ENCODE measurements at places on chromosomes 11 and 22.

GRCh38 chr11:76307396-76307795, 73.5 kb downstream of the THAP12 start:
- DNase-seq = no peak

GRCh38 chr11:7667460-7667859, 5.8 kb downstream of the CYB5R2 start:
- DNase-seq = no peak

DNA sequence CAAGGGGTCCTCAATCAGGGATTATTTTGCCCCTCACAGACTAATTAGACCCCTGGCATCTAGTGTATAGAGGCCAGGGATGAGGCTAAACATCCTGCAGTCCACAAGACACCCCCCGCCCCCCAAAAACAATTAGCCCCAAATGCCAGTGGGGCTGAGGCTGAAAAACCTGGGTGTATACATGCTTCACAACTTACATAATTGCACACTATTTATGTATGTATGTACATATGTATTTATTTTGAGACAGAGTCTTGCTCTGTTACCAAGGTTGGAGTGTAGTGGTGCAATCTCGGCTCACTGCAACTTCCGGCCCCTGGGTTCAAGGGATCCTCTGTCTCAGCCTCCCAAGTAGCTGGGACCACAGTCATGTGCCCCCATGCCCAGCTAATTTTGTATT, 28.8 kb upstream of the SHANK2 start:
- DNase-seq = no peak

DNA sequence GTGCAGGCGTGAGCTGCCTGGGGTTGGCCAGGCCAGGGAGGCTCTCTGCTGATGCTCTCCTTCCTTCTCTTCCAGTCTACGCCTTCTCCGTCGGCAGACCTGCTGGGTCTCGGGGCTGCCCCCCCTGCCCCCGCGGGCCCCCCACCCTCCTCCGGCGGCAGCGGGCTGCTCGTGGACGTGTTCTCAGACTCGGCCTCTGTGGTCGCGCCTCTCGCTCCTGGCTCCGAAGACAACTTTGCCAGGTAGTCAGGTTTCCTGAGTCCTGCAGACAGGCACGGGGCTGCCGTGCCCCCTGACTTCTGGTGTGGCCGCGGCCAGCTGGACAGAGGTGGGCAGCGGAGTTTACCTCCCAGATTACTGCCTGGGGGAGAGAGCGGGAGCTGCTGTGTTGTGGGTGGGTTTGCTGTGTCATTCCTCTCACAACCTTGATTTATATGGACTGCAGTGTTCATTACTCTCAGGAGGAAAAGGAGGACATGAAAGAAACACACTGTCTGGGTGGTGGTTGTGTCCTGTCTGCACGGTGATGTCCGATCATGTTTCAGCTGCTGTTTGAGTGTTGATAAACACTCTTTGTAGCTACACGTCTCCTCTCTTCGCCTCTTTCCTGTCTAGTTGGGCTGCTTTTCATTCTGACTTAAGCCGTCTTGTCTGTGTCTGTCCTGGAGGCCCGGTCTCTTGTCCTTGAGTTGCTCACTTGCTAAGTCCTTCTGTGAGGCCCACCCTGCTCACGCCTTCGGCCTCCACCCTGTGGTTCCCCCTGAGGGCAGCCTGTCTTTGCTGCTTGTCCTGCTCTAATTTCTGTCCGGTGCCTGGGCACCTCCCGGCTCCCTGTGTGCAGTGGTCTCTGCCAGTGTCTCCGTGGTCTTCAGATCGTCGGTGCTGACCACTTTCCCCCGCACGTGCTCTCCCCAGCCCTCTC, 35.9 kb downstream of the MUC6 start:
- DNase-seq = no peak

- no peak for DNase-seq
Measured at GRCh38 chr11:111466615-111467014, 45.6 kb downstream of the BTG4 start.

GRCh38 chr22:50032109-50032871, 19.7 kb upstream of the IL17REL start:
- no peak for DNase-seq

- DNase-seq = no peak
Measured at GRCh38 chr11:931385-931784, 5.7 kb downstream of the AP2A2 start.

GRCh38 chr11:72983560-72983959, 158.6 kb downstream of the FCHSD2 start:
- DNase-seq = no peak

Data from stimulated activated CD4-positive, alpha-beta T cell treated with anti-CD3 and anti-CD28 coated beads, Interleukin-1b, Interleukin-23, amount 100 ng/mL, for 1 hour (primary cell).